ENCODE measurements at places on chromosomes 11 and 22.

- no peak for DNase-seq
Measured at GRCh38 chr22:23504516-23504915, 75.6 kb downstream of the IGLL1 start.

GRCh38 chr11:2796091-2796490 is 89.5 kb downstream of the CDKN1C start:
- DNase-seq, result no peak

DNA sequence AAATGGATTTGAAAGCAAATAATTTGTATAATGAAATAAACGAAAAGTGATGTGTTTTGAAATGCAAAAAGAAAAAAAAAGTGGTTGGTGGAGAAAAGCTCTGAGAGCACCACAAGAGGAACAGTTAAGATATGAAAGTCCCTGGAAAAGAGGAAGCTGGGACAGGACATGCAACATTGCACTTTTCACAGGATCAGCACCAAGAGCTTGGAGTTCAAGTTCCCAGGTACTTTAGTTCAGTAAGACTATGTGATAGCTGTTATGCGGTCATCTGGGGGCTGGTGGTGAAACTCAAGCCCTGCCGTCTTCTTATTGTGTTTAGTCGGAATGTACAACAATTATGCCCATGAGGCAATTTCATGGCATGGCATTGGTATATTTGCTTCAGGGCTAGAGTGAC is 17.1 kb upstream of the MS4A4A start:
- no peak for DNase-seq

DNA sequence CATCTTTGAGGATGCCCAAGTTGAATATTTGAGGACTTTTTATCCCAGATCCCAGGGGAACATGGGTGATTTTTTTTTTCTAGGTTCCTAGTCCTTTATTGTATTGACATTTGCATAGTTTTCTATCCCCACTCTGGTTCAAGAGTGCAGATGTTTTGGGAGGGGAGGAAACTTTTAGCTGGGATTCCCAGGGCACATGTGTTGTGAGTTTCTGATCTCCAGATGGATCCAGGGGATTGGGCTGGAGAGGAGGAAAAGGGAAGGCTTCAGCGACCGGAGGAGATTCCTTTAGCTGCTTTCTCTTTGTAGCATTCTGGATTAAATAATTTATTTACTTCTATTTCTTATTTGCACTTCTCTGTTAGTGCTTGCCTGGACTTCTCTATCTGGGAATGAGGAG is 14.7 kb upstream of the SORL1-AS1 start:
- no peak for DNase-seq

DNA sequence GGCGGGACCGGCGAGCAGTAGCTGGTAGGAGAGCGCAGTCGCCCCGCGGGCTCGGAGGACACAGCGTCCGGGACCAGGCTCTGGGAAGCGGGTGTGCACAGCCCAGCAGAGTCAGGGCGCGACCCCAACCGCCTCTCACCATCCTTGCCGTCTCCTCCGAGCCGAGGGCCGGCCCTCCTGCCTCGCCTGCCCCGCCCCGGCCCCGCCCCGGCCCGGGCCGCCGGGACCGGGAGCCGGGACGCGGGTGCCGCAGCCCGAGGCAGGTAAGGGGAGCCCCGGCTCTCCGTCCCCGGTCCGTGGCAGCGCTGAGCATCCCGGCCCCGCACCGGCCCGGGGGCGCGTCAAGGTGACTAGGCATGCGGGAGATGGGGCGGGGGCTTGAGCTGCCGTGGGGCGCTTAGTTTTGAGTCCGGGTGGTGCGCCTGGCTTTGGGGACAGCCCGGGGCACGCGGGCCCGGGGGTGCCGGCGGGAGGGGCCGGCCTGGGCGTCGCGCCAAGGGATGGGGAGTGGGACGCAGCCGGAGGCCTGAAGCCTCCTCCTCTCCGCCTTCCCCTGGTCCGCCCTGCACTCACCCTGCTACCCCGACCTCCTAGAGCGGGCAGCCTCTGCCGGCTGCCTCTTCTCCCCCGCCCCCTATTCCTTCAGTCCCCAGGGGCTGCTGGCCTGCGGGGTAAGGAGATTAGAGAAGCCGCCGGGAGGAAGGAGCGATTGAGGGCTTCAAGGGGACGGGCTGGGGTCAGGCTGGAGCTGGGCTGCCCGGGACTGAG is at the start of gene ABCG4:
Gene ABCG4, plus strand, starts transcription at position 35 of the 768 bp plus-strand sequence. CDS start 914 bp downstream, outside the sequence.
- peak; percentile 56 for DNase-seq

DNA sequence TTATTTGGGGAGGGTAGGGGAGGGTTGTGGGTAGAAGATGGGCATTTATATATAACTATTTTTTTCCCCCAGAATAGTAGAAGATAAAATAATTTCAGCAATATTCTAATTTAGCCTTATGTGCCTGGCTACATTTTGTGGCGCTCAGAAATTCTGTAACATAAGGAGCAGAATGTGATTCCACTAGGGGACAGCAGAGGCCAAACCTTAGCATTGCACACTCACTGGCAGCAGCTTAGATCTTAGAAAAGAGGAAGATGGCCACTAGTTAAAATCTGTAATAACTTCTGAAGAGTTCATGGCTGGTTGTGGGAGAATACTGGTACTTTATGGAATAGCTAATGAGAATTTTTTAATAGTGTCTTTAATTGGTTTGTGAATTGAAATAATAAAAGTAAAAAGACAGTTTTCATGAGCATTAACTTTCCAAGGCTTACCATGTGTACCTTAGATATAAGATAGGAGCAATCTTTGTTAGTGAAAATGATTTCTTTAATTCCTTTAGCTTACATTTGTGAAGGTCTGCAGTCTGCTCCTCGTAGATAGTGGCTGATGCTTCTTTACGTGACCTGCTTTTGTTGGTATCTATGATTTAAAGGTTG is 33.1 kb downstream of the DDX10 start:
- peak; percentile 48 for DNase-seq

GRCh38 chr11:17389211-17389956 is 925 bp upstream of the KCNJ11 start:
- peak; percentile 65 for DNase-seq

- no peak for DNase-seq
Measured at GRCh38 chr22:38461057-38461413, 6.0 kb upstream of the KCNJ4 start.

DNA sequence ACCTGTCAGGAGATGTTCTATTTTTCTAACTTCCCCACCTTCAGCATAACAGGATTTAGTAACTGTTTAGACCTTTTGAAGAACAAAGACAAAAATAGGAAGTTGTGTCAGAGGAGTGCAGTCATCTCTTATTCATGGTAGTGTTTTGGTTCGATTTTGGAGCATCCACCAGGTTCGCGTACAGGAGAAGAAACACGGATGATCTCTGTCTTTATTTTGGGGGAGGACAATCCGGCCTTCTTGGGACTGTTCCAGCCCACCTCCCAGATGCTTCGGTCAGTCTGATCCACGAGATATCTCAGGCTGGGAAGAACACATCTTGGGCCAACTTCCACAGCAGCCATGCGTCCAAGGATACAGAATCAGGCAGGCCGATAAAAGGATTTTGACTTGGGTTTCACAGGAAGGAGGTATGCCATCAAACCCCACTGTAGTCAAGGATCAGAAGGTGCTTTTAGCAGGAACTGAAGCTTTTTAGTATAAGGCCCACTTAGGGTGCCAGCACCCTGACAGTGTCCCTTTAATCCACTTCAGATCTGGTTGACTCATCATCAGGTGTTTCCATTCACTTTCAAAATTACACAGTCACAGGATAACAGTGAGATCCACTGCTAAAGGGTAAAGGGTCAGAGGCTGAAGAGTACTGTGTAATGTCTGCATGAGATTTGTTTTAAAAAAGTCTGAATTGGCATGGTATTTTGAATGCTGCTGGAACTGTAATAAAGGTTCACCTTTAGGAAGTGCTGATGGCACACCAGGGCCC is 16.5 kb downstream of the PATZ1 start:
- DNase-seq, result no peak

DNA sequence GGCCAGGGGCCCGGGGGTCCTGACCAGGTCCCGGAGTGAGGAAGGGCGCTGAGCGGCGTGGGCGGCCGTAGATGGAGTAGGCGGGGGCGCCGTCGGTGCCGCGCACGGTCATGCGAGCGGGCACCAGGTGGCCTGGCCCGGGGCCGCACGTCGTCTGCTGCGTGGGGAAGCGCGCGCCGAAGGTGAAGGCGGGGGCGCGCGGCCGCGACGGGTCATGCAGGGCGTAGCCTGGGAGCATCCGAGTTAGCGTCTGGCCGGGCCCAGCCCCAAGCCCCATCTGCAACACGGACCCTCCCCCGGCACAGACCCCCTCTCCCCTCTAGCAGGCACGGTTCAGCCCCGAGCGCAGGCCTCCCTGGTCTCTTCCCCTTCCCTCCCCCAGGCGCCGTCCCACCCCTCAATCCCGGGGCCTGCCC is 1.7 kb upstream of the TYMP start:
- no peak for DNase-seq

DNA sequence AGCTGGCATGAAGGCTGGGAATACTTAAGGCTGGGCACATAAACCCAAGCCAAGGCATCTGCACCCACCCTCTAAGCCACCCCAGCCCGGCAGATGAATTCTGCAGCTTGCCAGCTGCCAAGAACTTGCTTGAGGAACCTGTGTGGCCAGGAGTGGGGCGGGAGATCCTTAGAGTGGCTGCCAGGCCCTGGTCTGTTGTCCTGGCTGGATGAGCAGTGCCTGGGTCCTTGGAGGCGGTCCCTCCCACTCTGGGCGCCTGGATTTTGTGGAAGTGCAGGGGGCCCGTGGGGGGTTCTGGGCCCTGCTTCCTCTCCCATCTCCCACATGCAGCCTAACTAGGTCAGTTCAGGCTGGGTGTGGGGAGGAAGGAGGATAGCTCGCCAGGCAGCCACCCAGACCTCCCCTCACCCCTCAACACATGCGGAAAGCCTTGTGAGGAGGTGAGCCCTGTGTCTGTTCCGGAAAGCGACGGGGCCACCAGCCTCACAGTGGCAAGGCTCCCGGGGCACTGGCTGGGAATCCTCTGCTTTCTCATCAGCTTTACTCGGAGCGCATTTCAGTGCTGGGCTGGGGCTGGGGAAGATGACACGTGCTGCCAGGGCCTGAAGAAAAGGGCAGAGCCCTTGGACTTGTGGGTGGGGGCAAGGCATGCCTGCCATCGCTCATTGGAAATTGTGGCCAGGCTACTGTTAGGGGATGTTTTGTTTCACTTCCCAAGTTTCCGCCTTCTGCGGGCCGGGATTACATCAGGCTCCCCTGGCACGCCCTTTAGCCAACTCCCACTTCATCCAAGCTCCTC is 8.4 kb downstream of the DAGLA start:
- DNase-seq, result peak; percentile 57

- DNase-seq, result no peak
Measured at GRCh38 chr11:125441648-125442410, 54.2 kb downstream of the FEZ1 start.

- no peak for DNase-seq
Measured at GRCh38 chr11:63993993-63994392, 7.8 kb downstream of the OTUB1 start.

DNA sequence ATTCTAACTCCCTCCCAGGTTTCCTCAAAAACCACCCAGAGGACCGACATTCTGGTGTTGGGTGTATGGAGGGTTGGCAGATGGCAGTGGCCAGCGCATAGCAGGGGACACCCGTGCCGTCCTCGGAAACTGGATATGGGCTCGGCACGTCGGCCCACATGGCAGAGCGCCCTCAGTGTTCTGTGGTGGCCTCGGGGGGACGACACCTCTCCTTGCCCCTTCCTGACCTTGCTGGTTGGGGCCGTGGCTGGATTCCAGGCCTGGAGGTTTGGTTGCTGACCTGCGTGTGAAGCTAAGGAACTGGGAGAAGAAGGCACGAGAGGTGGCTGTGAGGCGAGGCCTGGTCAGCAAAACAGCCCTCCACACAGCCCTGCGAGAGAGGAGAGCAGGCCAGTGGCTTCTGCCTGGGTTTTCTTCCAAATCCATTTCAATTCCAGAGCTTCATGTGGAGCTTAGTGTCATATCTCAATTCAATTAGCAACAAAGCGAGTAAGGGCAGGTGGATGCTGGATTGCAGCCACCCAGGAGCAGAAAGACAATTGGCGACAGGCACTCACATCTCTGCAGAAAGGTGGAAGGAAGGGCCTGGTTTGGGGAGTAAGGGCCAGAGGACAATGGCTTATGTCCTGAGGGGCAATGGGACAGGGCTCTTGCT is 478.4 kb downstream of the BRD1 start:
- peak; percentile 20 for DNase-seq

- DNase-seq, result no peak
Measured at GRCh38 chr11:20616920-20617319, 17.5 kb downstream of the SLC6A5 start.

- DNase-seq, result no peak
Measured at GRCh38 chr11:92790366-92790765, 179.1 kb upstream of the MTNR1B start.

GRCh38 chr22:49007013-49007653 is 820.5 kb downstream of the BRD1 start:
- no peak for DNase-seq

DNA sequence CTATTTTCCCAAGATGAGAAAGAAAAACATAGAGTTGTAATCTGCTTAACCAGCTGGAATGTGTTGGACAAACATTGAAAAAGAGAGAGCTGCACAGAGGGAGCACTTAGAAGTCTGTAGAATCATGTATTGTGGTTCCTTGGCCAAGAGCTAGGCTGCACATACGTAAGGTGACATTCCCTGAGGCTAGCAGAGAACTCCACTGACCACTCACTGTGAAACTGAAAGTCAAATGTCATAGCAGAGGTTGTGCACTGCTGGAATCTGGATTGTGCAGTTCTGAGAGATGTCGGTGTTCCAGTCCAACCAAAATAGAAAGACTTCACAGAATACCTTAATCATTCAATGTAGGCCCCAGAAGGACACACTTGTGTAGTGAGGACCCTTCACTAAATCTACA is 772.8 kb upstream of the RAG2 start:
- no peak for DNase-seq

DNA sequence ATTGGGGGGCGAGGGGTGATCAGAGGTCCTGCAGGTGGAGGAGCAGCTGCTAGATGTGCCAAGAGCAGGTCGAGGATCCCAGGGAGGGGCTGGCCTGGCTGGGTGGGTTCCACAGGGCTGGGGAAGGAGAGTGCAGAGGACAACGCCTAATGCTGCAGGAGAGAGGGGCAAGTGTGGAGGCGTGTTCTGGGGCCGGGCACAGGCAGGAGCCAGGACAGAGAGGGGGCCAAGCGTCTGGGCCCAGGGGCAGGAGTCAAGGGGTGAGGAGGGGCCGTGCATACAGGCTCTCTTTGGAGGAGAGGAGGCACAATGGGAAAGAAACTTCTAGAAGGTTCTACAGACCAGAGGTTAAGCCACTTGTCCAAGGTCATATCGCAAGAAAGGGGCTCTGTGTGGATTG is 26.7 kb upstream of the FGF19 start:
- no peak for DNase-seq

- no peak for DNase-seq
Measured at GRCh38 chr11:35237860-35238715, 99.1 kb downstream of the CD44 start.

DNA sequence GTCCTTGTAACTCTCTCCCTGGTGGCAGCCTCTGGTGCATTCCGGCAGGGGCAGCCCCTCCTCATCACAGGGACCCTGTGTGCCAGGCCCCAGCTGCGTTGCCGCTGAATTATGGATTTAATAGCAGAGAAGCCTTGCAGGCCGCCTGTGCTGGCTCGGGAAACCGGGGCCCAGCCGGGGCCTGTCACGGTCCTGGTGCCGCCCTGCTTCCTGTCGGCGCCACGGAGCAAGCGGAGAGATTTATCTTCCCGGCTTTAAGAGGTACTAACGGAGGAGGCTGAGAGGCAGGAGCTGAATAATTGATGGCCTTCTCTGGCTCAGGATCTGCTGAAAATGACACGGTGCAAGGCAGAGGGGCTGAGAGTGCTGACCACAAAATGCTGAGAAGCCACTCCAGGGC is 54.0 kb upstream of the CCDC188 start:
- no peak for DNase-seq

Data from dorsolateral prefrontal cortex (tissue), 122 donors.